HEK293T (cell line): ENCODE measurements at places on chromosomes 13 and 19.

- peak; percentile 32 for DNase-seq
Observed at GRCh38 chr13:69935043-69935442, 172.6 kb upstream of the ATXN8OS start.

GRCh38 chr13:79492313-79492798, 11.4 kb downstream of the NDFIP2 start:
- DNase-seq = no peak

GRCh38 chr19:5563008-5563431, 4.7 kb downstream of the TINCR start:
- DNase-seq = no peak

- no peak for DNase-seq
Observed at GRCh38 chr13:36059321-36059720, 71.9 kb downstream of the DCLK1 start.

DNA sequence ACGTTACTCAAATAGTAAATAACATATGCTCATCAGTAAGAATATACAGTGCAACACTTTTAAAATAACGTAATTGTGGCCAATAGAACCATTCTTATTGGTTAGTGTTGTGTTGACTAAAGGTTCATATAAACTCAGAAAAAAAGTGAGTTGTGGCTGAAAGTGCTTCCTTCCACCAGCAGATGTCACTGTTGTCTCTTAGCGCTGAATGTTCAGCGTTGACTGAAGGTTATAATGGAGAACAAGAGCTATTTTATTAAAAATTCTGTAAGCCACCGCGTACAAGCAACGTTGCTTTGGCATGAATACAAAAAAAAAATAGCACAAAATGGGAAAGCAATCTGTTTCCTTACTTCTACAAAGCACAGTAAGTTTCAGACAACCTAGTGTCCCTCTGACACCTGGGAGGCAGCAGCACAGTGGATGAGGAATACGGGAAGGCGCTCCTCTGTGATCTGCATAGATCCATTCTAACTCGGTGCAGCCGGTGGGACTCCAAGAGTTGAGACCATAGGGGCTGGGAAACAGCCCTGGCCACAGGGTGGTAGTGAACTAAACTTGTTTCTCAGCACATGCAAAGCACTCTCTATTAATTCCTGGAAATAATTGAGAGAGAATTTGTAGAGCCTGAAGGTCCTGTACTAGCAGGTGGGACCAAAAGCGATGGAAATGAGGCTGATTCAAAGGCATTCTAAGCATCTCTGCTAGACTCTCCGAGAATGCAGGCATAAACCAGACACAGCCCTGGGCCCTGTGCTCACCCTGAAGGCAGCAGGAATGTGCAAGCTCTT, 23.9 kb upstream of the OXGR1 start:
- DNase-seq = peak; percentile 45

DNA sequence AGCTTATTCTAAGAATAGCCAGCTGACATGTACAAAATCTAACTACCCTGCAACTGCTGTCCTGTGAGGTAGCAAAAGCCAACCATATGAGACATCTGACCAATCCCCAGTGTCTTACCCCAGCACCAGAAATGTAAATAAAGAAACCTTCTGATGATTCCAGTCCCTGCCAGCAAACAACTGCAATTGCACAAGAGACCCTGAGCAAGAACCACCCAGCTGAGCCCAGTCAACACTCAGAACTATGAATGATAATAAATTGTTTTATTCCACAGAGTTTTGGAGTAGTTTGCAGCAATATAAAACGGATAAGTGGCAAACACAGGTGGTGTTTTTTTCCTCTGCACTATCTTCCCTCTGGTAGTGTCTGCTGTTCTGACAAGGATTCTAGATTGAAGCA, 94.9 kb downstream of the ERCC5 start:
- no peak for DNase-seq

- DNase-seq = no peak
Observed at GRCh38 chr19:3658004-3658869, 31.6 kb upstream of the CACTIN start.

GRCh38 chr19:4173479-4174212, 8.7 kb downstream of the SIRT6 start:
- no peak for DNase-seq

GRCh38 chr13:112696869-112697465, 7.1 kb downstream of the ATP11A start:
- DNase-seq = no peak

DNA sequence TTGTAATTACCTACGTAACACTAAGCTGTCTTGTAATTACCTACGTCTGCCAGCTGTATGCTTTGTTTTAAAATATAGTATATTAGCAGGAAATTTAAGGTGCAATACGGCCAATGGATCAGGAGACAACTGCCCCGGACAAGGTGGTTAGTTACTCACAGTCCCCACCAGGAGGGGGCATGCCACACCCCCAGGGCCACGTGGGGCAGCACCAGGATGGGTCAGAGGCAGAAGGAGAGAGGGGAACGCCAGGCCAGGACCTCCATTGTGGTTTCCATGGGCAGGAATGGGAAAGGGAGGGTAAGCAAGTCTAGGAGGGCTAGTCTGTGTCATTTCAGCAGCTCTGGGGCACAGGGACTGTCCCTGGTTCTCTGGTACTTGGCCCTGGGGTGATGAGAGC, 140.1 kb downstream of the URI1 start:
- DNase-seq = no peak
